Stomach (tissue), 19 donors: ENCODE measurements at places on chromosomes 4 and X. TPM values are rescaled to one million over a fixed set of nuclear protein-coding genes. Genes with fewer than 3 reads are reported as not detected.

GRCh38 chr4:125837493-125838201 is 522.9 kb downstream of the FAT4 start:
- no peaks in the 10 kb centered on the region for H3K27me3 ChIP-seq
- no peaks in the 10 kb centered on the region for H3K36me3 ChIP-seq
- no peak overlapping the region for H3K4me3 ChIP-seq
- no peaks in the 10 kb centered on the region for H3K4me1 ChIP-seq
- DNase-seq, result no peak
- H3K27ac ChIP-seq, result no peak overlapping the region

GRCh38 chrX:99353412-99353811 is 1056.7 kb downstream of the PCDH19 start:
- no peaks in the 10 kb centered on the region for H3K36me3 ChIP-seq
- no peak overlapping the region for H3K4me3 ChIP-seq
- DNase-seq, result peak; percentile 21
- H3K4me1 ChIP-seq, result no peaks in the 10 kb centered on the region
- H3K27me3 ChIP-seq, result no peaks in the 10 kb centered on the region

DNA sequence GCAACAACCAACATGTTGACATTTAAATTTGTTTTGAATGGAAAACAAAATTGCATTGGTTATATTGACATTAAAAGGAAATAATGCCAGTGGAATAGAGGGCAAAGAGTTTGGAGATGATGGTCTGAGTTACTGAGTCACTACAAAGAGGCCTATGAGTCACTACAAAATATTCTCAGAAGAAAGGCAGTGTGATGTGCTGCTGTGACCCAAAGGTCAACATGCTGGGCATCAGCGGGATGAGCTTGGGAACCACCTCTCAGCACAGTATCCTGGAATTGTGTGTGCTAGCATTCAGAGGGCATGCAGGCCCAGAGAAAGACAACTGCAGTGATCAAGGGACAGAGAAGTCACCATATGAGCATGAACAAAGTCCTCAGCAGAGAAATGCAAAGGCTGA is 2.8 kb downstream of the CMC4 start:
- H3K4me3 ChIP-seq, result no peak overlapping the region
- no peaks in the 10 kb centered on the region for H3K36me3 ChIP-seq
- no peak for DNase-seq
- H3K27ac ChIP-seq, result no peak overlapping the region
- no peaks in the 10 kb centered on the region for H3K27me3 ChIP-seq
- peaks cover 27% of the 10 kb centered on the region for H3K4me1 ChIP-seq

DNA sequence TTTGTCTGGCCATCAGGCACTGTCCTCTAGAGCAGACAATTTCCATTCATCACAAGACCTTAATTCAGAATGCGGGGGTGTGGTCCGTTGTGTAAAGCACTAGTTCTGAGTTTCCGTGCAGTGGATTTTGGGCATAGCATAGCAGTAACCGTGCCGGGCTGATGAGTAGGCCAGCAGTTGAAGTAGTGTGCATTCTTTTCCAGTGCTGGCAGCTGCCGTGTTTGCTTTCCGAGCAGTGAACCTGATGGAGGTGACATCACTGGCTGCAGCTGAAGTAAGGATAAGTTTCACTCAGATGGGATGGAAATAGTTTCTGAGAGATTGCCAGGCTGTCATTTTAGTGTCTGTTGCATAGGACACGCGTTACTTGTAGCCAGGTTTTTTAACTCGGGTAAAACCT is 107.0 kb upstream of the STIM2 start:
- H3K4me3 ChIP-seq, result no peak overlapping the region
- H3K27ac ChIP-seq, result no peak overlapping the region
- H3K4me1 ChIP-seq, result no peaks in the 10 kb centered on the region
- H3K36me3 ChIP-seq, result peaks cover 33% of the 10 kb centered on the region
- peak; percentile 57 for DNase-seq
- no peaks in the 10 kb centered on the region for H3K27me3 ChIP-seq

GRCh38 chr4:146343199-146343598 is 128.9 kb downstream of the REELD1 start:
- no peak overlapping the region for H3K27ac ChIP-seq
- H3K36me3 ChIP-seq, result no peaks in the 10 kb centered on the region
- no peaks in the 10 kb centered on the region for H3K4me1 ChIP-seq
- no peak for DNase-seq
- H3K4me3 ChIP-seq, result no peak overlapping the region
- H3K27me3 ChIP-seq, result no peaks in the 10 kb centered on the region

GRCh38 chrX:135436966-135437866 is 15.5 kb downstream of the SMIM10L2A start:
- no peaks in the 10 kb centered on the region for H3K36me3 ChIP-seq
- H3K4me3 ChIP-seq, result no peak overlapping the region
- H3K4me1 ChIP-seq, result no peaks in the 10 kb centered on the region
- DNase-seq, result no peak

- no peaks in the 10 kb centered on the region for H3K36me3 ChIP-seq
- H3K27me3 ChIP-seq, result no peaks in the 10 kb centered on the region
- no peak for DNase-seq
- no peak overlapping the region for H3K27ac ChIP-seq
- no peak overlapping the region for H3K4me3 ChIP-seq
These were observed 361.2 kb downstream of the PCDH7 start for GRCh38 chr4:31081366-31081765.

DNA sequence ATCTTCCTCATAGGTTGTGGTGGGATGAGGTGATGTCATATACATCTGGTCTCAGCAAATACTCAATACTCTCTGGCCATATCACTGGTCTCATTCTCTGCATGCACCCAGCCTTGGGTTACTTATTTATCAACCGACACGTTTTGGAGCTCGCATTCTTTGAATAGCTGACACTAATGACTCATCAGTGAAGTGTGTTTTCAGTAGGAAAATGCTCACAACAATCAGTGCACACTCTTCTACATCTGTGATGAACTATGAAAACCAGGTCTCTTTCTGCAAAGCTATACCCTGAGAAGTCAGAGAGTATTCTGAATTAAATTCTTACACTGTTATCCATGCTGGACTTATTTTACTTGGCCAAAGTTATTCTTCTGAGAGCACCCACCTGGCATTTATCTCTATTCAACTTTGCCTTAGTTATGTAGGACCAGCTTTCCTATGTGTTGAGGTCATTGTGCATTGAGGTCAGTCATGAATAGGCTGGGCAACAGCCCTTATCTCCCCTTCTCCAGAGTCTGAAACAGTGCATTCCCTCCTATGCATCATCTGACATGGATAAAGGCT is 58.7 kb upstream of the DHX15 start:
- no peak overlapping the region for H3K4me3 ChIP-seq
- H3K27ac ChIP-seq, result no peak overlapping the region
- no peaks in the 10 kb centered on the region for H3K27me3 ChIP-seq
- peak; percentile 32 for DNase-seq
- peaks cover 9% of the 10 kb centered on the region for H3K4me1 ChIP-seq

- H3K27me3 ChIP-seq, result no peaks in the 10 kb centered on the region
- H3K4me1 ChIP-seq, result no peaks in the 10 kb centered on the region
- no peak overlapping the region for H3K4me3 ChIP-seq
- no peak overlapping the region for H3K27ac ChIP-seq
These were observed 22.9 kb downstream of the PPP2R3B start for GRCh38 chrX:363621-364375.

- no peak overlapping the region for H3K4me3 ChIP-seq
- no peaks in the 10 kb centered on the region for H3K36me3 ChIP-seq
- no peak overlapping the region for H3K27ac ChIP-seq
- DNase-seq, result no peak
These were observed 149.1 kb downstream of the SLC39A8 start for GRCh38 chr4:102196221-102196620.

DNA sequence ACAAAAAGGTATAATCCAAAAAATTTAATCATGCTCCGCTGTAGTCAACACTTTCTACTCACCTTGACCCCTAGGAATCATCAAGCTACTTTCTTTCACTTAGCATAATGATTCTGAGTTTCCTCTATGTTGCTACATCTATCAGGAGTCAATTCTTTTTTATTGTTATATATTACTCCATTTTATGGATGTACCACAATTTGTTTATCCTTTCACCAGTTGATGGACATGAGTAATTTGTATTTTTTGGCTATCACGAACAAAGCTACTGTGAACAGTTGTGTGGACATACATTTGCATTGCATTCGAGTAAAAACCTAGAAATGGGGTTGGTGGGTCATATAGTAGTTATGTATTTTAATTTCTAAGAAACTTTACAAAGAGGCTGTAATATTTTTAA is 102.9 kb downstream of the PRSS12 start:
- DNase-seq, result no peak
- no peaks in the 10 kb centered on the region for H3K4me1 ChIP-seq
- no peak overlapping the region for H3K27ac ChIP-seq

DNA sequence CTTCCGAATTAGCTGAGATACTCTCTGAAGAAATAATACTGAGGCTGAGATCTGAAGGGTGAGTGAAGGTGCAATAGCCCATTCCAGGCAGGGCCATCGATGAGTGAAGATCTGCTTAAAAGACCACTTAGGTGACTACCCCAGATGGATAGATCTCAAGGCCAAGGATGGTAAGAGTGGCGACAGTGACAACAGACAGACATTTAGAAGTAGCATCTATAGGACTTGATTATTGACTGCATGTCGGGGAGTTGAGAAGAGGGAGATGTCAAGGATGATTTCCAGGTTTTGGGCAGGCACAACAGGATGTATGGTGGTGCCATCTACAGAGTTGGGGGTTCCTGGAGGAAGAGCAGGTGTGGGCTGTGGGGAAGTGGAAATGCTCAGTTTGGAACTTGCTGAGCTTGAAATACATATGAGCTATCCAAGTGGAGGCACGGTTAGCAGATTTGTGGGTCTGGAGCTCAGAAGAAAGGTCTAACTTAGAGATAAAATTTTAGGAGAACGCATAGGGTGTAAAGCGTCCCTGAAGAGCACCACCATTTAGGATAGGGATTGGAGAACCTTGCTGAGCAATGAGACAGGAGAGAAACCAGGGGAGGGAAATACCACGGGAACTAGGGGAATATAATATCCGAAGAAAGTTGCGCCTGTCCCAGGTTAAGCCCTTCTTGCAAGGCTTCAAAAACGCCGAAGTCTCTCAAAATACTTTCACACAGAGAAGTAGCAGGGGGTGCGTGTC is 688 bp downstream of the UFSP2 start:
- peaks cover 48% of the 10 kb centered on the region for H3K4me1 ChIP-seq
- DNase-seq, result no peak
- peak overlapping the region; percentile 81 for H3K4me3 ChIP-seq
- peak overlapping the region; percentile 93 for H3K27ac ChIP-seq

DNA sequence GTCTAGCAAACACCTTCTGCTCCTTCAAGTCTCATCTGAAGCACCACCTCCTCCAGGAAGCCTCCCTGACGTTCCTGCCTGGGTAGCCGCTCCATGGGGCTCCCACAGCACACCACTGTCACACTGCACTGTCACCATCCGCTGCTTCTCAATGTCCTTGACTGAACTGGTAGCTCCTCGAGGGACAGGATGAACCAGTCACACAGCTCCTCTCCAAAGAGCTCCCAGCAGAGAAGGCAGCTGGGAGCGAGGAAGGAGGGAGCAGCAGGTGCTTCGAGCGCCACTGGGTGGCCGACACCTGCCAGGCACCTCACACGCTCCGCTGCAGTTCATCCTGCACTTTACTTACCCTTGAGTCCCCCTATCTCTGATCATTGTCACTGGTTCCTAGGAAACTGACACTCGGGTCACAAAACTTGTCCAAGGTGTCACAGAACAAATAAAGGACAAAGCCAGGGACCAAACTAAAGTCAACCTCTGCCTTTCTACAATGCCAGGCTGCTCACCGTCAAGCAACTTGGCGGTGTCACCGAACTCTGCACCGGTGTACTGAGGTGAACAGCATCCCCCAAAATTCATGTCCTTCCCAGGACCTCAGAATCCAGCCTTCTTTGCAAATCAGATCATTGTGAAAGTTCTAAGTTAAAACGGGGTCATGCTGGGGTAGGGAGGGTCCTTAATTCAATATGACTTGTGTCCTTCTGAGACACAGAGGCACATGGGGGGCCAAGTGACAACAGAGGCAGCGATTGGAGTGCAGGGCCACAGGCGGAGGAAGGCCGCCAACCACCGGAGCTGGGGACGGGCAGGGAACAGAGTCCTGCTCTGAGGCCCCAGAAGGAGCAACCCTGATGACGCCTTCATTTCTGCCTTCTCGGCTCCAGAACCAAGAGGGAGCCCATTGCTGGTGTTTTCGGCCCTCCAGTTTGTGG is 5.5 kb upstream of the S100P start:
- H3K27ac ChIP-seq, result peak overlapping the region; percentile 85
- H3K4me1 ChIP-seq, result peaks cover 24% of the 10 kb centered on the region
- H3K27me3 ChIP-seq, result no peaks in the 10 kb centered on the region
- H3K4me3 ChIP-seq, result peak overlapping the region; percentile 17
- no peaks in the 10 kb centered on the region for H3K36me3 ChIP-seq

GRCh38 chr4:52982946-52983340 is 120.8 kb downstream of the RASL11B start:
- H3K27ac ChIP-seq, result no peak overlapping the region
- no peak for DNase-seq
- H3K36me3 ChIP-seq, result no peaks in the 10 kb centered on the region
- no peaks in the 10 kb centered on the region for H3K27me3 ChIP-seq
- no peak overlapping the region for H3K4me3 ChIP-seq

- H3K4me3 ChIP-seq, result no peak overlapping the region
- no peaks in the 10 kb centered on the region for H3K27me3 ChIP-seq
- no peaks in the 10 kb centered on the region for H3K36me3 ChIP-seq
- H3K4me1 ChIP-seq, result no peaks in the 10 kb centered on the region
These were observed 43.5 kb upstream of the SERTM2 start for GRCh38 chrX:111467896-111468295.

DNA sequence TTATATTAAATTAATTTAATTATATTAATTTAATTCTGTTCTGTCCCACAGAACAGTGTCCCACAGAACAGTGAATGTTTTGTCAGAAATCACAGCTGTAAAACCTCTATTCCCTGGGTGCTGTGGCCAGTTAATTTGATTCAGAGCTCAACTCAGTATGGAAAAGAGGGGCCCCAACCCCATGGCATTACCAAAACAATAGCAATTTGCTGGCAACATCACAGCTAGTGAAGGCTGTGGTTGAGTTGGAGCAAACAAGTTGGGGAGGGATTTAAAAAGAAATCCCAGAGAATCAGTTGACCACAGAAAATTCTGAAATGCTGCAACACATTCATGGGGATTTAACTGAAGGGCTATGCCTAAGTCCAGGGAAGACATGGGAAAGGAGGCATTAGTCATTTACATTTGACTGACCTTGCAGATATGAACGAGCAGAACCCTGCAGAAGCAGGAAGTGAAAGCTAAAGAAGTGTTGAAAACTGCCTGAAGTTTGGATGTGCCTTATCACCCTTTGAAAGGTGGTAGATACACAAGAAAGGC is 30.1 kb downstream of the PDHA2 start:
- H3K4me1 ChIP-seq, result no peaks in the 10 kb centered on the region
- H3K27me3 ChIP-seq, result no peaks in the 10 kb centered on the region
- H3K4me3 ChIP-seq, result no peak overlapping the region
- peak; percentile 2 for DNase-seq
- H3K36me3 ChIP-seq, result no peaks in the 10 kb centered on the region

BLOC1S4 gene
- 9.5 TPM for total RNA-seq

ATP10D gene
- total RNA-seq, result 9.8 TPM

MOB1B gene
- total RNA-seq, result 16.7 TPM

MAGEB10 gene
- not detected for total RNA-seq

CT47A7 gene
- total RNA-seq, result not detected

PPP1R2C gene
- total RNA-seq, result not detected

MAGEE1 gene
- total RNA-seq, result 0.45 TPM

MND1 gene
- total RNA-seq, result not detected
